ENCODE measurements at places on chromosomes 2 and 18.
A peak's percentile ranks its signal among the peaks of the same experiment; 100 is the strongest.

- DNase-seq = no peak
Observed at GRCh38 chr18:78965917-78966792, 13.5 kb upstream of the SALL3 start.

- no peak for DNase-seq
Observed at GRCh38 chr2:240355001-240355891, 80.2 kb upstream of the GPC1 start.

- no peak for DNase-seq
Observed at GRCh38 chr2:152648336-152648735, 68.9 kb downstream of the PRPF40A start.

GRCh38 chr2:220899492-220899891 lies 672.6 kb downstream of the EPHA4 start:
- no peak for DNase-seq

DNA sequence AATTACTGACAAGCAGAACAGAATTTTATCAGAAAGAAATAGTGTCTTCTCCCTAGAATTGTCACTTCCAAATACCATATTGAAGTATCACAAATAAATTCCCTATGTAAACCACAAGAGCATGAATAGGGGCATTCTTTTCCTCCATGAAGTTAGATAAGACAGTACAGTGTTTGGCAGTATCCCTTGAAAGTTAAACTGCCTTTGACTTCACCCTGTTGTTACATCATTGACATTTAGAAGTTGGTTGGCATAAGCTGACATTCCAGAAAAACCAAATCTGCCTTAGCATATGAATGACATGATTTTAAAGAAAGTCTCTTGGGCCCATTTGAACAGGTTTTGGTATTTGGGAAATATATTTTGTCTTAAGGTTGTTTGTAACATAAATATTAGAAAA lies 50.2 kb upstream of the OSR1 start:
- no peak for DNase-seq

DNA sequence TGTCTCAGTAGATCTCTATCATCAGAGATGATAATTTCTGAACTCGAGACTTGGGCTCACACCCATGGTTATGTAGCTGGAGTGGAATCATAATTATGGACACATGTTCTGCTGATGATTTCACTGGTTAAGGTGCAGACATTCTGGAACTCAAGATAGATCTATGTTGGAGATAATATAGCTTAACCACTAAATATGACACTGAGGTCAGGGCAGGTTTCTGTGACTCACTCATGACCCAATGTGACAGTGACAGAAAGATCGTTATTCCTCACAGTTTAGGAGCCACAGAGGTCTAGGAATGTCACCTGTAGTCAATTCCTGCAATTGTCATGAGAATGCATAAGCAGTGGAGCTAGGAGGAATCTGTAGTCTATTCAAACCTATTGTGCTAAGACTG lies 828.6 kb downstream of the TRIB2 start:
- no peak for DNase-seq

GRCh38 chr2:26327291-26328272 lies 18.4 kb upstream of the SELENOI start:
- no peak for DNase-seq

GRCh38 chr2:19214682-19215391 lies 143.6 kb downstream of the OSR1 start:
- DNase-seq = no peak

DNA sequence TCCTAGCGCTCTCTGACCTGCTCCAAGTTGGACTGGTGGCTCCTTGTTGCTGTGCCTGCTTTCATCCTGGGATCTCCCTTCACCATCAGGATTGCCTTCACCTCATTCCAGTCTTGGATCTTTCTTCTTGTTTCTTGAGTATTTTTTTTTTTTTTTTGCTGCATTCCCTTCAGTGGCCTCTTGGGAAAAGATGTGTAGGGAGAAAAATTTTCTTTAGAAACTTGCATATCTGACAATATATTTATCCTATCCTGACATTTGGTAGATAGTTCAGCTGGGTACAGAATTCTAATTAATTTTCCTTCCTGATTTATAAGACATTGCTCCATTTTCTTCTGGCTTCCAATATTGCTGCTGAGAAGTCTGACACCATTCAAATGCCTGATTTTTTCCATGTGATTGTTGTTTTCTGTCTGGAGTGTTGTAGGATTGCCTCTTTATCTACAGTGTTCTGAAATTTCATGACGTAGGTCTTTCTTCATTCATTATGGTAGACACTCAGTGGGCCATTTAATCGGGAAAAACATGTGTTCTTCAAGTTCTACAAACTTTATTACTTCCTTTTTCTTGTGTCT lies 23.0 kb upstream of the IL1A start:
- DNase-seq = no peak

GRCh38 chr2:46943881-46944798 lies 28.5 kb upstream of the MCFD2 start:
- peak; percentile 25 for DNase-seq

DNA sequence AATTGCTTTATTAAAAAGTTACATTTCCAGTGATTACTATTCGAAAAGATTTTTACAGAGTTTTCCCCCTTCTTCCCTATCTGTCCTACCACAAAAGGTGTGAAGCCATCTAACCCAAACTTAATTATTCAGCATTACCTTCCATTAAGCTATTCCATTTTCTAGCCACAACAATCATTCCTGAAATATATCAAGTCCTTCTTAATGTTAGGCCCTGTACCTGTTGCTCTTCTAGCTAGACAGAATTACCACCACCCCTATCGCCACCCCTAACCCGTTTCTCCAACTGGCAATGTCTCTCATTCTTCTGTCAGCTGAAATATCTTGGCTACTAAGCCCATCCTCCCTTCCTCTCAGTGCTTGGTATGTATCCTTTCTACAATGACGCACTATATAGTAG lies 13.9 kb downstream of the IWS1 start:
- no peak for DNase-seq

GRCh38 chr2:69612707-69613106 lies 30.8 kb downstream of the AAK1 start:
- DNase-seq = no peak

- DNase-seq = no peak
Observed at GRCh38 chr2:201223089-201224073, 37.0 kb upstream of the CASP8 start.

DNA sequence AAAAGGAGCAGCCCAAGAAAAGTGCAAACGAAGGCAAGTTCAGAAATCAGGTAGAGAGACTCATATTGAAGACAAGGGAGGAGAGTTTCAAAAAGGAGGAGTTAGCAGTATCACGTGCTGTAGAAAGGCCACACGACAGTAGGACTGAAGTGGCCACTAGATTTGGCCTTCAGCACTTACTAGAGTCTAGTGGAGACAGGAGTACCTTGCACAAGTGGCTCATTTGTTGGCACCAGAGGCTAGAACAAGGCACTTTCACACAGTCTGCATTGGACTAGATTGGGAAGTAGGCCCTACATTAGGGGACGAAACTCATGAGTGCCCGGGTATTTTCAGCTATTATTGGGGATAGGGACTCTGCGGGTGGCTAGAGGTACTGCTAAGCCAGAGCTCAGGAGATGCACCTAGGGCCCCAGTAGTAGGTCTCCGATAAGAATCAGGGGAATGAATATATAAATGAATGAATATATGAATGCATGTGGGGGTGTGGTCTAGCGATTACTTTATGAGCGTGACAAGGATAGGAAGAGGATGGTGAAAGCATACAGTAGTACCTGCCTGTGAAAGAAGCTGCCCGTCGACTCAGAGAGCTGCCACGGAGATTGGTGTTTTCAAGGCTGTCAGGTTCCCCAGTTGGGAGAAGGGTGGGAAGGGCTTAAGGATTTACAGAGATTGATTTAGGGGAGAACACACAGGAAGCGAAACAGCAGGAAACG lies 1.4 kb upstream of the NCOA1 start:
- no peak for DNase-seq

- no peak for DNase-seq
Observed at GRCh38 chr2:134401081-134401497, 147.2 kb downstream of the MGAT5 start.

DNA sequence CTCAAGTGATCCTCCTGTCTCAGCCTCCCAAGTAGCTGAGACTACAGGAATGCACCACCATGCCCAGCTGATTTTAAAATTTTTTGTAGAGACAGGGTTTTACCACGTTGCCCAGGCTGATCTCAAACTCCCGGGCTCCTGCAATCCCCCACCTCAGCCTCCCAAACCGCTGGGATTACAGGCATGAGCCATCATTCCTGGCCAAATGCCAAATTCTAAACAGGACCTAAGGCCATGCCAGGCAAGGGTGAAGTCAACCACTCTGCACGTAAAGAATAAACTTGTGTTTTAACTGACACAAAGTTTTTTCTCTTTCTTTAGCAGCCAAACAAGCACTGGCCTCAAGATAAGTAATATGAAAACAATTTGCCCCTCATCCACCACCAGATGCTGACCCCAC lies 37.4 kb upstream of the SATB2 start:
- DNase-seq = no peak

GRCh38 chr2:202822411-202822810 lies 49.2 kb downstream of the ICA1L start:
- DNase-seq = no peak

DNA sequence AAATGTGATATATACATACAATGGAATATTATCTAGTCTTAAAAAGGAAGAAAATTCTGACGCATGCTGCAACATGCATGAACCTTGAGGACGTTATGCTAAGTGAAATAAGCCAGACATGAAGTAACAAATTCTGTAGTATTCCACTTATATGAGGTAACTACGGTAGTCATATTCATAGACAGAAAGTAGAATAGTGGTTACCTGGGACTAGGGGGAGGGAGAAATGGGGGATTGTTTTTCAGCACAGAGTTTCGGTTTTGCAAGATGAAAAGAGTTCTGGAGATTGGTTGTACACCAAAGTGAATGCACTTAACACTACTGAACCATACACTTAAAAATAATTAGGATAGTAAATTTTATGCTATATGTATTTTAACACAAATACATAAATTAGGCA lies 215.9 kb upstream of the FBXO11 start:
- DNase-seq = no peak

GRCh38 chr2:14336759-14337382 lies 295.6 kb upstream of the LRATD1 start:
- no peak for DNase-seq

Measured in stimulated activated CD8-positive, alpha-beta memory T cell treated with anti-CD3 and anti-CD28 coated beads, Interleukin-12 subunit alpha, Interleukin-12 subunit beta, amount 100 ng/mL, for 1 hour (primary cell).